WERI-Rb-1 (cell line): ENCODE measurements at places on chromosomes 1 and 21.
A peak's percentile ranks its signal among the peaks of the same experiment; 100 is the strongest.

DNA sequence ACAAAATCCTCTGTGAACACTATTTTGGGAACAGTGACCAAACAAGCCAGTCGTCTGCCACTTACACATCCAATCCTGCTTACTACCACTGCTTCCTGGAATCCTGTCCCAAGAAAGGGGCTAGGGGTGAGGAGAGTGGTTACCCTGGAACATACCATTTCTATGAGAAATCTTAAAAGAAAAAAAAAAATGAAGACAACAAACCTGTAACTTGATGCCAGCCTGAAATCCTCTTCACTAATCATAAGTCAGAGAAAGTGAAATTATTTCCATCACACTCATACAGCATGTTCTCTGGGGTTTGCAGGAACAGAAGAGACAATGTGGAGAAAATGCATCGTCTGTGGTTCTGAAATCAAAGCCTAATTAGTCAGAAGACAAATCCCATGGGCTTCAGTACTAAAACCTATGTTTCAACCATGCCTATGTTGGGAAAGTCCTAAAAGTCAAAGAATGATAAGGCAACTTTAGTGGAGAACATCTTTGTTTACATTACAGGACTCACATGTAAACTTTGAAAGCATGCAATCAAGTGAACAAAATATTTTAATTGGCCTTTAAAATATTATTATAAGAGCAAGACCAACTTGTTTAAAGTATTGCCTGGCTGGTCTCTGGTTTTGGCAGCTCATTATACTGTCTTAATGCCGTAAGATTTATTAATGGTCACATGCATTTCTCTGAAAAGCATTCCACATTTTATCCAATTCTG is 220.7 kb downstream of the LTN1 start:
- DNase-seq = no peak

GRCh38 chr1:10682449-10683309 is 113.8 kb downstream of the CASZ1 start:
- peak; percentile 80 for DNase-seq

DNA sequence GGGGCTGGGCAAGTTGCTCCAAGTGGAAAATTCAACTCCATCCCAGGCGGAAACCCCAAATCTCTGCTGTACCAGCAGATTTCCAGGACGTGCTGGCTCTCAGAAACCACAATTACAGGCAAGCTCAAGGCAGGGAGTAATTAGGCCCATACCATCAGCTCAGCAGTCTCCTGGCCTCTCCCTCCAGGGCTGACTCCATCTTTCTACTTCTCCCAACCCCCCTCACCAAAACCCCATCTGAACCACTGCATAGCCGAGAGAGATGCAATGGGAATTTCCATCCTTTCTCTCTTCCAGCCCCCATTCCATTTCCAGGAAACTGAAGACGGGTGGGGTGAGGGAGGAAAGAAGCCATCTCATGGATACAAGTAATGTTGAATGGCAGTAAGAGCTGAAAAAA is 41.2 kb downstream of the ARHGEF11 start:
- no peak for DNase-seq

DNA sequence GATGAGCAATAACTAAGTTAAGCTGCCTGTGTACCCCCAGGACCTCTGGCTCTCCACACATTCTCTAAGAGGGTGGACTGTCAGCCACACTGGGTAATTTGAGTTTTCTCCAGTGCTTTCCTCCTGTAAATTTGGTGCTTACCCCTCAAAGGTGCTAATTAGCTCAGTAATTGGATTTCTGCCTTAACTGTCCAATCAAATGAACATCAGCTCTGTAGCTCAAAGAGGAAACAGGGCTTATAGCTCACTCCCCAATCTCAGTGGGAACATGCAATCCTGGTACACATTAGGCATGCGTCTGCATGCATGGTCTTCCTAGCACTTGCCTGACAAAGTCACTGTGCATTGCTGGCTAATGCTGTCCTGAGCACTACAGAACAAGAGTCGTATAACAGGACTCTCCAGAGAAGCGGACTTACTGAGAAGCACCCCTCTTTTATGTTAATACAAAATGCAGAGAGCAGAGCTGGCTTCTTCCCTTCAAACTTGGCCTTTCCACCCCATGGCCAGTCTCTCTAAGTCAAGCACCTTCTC is 110.1 kb downstream of the NTPCR start:
- DNase-seq = no peak

- no peak for DNase-seq
These were observed 53.0 kb upstream of the KAZN start for GRCh38 chr1:14545422-14546025.

DNA sequence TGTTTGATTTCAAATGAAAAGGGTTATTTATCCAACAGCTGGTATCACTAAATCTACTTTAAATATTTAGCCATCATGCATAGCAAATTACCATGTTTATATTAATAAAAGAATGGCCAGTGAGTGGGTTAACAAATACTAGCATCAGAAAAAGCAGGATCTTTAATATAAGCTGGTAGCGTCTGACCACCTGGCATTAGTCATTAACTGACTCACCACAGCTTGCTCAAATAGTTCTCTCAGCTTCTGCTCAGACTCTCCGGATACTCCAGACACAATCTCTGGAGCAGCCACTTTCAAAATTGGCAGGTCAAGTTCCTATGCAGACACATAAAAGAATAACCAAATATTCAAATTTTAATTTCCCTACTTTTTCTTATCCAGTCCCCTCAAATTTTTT is 29.6 kb downstream of the NVL start:
- DNase-seq = no peak

DNA sequence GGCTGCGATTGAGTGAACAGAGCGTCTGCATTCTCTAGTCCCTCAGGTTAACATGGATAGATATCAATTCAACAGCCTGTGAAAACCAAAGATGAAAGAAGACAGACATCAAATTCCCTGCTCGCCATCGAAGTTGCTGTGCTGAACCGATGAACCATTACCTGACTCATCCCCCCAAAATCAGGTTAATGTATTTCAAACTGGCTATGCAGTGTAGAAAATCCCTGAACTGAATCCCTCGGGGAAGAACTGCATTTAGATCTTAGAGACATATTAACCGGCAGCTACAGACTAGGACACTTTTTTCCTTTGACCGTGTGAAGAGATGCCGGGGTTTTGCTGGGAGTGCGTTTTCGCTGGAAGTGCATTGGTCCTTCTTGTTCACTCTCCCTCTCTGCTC is 213.2 kb upstream of the KIAA0040 start:
- no peak for DNase-seq

- DNase-seq = no peak
These were observed 486.2 kb upstream of the VAMP3 start for GRCh38 chr1:7284839-7285435.

DNA sequence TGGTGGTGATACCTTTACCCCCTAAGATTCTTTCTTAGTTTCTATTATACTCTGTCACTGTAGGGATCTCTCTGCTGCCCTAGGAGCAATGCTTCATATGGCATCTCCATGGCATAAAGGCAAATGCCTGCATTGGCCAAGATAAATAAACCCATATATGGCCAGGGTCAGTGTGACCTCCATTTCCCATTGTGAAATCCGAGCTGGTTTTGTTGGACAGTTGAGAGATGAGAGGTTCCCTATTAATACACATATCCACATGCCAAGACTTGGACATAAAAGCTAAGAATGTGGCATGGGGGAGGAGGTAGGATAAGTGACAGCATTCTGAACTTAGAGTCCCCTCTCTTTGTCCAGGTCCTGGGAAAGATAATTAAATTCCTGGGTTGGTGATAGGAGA is 1.4 kb downstream of the TPM3 start:
- DNase-seq = no peak

GRCh38 chr1:147586414-147586813 is 45.1 kb downstream of the BCL9 start:
- no peak for DNase-seq

GRCh38 chr1:26705788-26706311 is 10.0 kb downstream of the ARID1A start:
- DNase-seq = no peak

DNA sequence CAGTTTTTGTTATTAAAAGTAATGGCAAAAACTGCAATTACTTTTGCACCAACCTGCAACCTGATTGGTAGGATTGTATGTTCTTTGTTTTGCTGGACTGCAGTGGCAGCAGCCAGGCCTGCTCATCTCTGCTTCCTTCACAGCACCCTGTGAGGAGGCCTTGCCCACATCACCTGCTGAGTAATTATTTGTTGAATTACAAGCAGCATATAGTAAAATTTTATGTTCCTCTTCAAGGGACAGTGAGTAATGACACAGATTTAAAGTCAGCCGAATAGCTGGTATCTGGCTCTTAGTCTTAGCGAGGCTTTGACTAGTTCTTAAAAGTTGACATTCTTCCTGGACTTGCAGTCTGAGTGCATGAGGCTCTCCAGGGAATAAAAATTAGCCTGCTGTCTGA is 435.1 kb downstream of the PRDM2 start:
- no peak for DNase-seq

- no peak for DNase-seq
These were observed 429.9 kb upstream of the CXADR start for GRCh38 chr21:17082843-17083483.

- DNase-seq = no peak
These were observed 19.2 kb downstream of the RD3 start for GRCh38 chr1:211472724-211473123.

DNA sequence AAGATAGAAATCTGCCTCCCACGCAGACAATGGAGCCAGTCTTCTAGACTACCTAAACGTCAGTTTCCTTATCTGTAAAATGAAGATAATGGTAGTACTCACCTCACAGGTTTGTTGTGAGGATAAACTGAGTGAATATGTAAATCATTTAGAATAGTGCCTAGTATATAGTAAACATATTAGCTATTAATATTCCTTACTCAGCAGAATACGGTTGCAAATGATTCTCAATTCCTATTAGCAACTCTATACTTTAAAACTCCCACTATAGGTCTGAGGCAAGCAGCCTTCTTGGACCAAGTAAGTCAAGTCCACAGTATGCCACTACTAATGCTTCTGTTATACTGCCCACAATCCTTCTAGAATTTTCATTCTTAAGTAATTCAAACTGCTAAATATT is 5.4 kb downstream of the GTF2B start:
- DNase-seq = no peak

DNA sequence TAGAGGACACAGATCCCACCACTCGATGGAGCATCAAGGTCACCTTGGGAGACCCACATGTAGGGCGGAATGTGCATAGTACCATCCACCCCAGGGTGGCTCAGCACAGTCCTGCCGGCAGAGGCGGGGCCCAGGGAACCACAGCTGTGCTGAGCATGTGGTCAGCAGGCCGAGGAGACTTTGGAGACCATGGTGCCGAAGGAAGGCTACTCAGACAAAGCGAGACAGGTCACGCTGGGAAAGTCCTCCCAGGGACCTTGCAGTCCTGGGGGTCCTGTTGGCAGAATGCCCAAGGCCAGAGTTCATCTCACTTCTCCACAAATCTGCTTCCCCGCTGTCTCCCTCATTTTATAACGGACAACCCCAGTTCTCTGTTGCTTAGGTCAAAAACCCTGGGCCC is 22.5 kb downstream of the WNT3A start:
- no peak for DNase-seq

- DNase-seq = no peak
These were observed 7.8 kb upstream of the CYB5R1 start for GRCh38 chr1:202974856-202975255.

DNA sequence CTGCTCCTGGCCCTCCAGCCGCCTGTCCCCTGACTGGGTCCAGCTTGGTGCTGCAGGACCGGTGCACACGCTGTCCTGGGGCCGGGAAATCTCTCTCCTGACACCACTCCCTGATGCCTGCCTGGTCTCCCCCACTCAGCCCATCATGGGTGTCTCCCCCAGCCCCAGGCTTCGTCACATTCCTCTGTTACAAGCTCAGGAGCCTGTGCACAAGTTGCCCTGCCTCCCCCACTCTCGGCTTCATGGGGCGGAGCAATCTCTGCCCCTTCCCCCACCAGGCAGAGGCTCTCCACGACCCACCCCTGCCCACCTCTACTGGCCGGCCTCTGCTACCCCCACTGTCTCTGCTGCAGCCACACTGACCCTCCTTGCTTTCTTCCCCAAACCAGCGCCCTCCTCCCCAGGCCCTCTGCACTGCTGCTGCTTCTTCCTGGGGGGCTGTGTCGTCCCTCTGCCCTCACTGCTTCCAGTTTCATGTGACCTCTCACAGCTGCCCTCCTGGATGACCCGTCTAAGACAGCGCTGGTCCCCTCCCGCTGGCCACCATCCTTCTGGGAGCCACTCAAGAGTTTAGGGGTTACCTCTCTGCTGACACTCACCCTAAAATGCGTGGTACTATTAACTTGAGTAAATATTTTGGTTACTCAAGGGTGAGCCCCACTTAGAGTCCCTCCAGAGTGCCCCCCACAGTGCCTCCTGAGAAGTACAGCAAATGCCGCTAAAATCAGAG is 5.7 kb upstream of the RIPK4 start:
- no peak for DNase-seq

DNA sequence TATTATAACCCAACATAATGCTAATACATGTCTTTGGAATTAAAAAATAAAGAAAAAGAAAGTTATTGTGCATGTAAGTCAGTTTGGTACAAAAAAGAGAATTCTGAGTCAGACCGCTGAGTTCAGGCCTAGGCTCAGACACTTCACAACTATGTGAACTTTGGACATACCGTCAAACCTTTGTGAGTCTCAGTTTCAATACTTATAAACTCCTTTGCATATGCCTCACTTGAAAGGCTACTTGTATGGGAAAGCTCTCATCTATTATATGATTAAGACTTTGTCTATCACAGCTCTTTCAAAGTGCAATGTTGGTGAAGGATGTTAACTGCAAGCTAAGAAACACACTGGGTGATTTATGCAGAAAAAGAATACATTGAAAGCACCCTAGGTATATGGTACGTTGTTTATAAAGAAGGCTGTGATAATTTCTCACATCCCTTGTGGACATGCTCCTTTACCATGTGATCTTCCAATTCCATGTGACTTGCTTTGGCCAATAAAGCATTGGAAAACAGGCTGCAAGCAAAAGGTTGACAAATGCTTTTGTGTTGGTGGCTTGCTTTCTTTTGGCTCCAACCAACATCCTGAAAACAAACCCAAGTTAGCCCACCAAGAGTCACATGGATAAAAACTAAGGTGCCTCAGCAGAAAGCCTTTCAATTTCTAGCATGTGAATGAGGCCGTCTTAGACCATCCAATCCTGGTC is 49.6 kb downstream of the INTS7 start:
- no peak for DNase-seq

- DNase-seq = no peak
These were observed 155.3 kb downstream of the ADSS2 start for GRCh38 chr1:244296447-244296846.

- DNase-seq = peak; percentile 36
These were observed 84.9 kb downstream of the CNIH3 start for GRCh38 chr1:224700918-224701531.

- no peak for DNase-seq
These were observed 1066.0 kb upstream of the ADGRL4 start for GRCh38 chr1:80072563-80072962.

DNA sequence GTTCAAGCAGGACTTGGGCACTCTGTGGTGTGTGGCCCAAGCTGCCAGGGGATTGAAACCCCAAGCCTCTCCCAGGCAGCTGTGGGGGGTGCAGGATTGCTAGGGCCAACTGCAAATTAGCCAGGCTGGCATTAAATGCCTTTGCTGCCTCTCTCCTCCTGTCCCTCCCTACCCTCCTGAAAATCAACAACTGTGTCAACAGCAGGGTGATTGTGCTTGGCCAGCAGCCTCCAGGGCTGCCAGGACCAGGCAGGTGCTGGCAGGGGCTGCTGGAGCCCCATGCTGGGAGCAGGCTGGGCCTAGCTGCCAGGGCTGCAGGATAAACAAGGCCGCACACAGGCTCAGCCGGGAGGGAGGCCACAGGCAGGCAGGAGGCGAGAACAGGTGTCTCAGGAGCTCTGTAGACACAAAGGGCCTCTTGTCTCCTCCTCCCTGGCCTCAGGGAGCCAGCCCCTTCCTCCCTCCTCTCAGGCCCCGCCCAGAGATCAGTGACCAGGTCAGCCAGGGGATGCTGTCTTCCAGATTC is 11.4 kb downstream of the SOX13 start:
- DNase-seq = peak; percentile 93

GRCh38 chr21:45568383-45568782 is 26.1 kb upstream of the SLC19A1 start:
- DNase-seq = no peak
